ENCODE measurements at places on chromosomes 11 and 22.

DNA sequence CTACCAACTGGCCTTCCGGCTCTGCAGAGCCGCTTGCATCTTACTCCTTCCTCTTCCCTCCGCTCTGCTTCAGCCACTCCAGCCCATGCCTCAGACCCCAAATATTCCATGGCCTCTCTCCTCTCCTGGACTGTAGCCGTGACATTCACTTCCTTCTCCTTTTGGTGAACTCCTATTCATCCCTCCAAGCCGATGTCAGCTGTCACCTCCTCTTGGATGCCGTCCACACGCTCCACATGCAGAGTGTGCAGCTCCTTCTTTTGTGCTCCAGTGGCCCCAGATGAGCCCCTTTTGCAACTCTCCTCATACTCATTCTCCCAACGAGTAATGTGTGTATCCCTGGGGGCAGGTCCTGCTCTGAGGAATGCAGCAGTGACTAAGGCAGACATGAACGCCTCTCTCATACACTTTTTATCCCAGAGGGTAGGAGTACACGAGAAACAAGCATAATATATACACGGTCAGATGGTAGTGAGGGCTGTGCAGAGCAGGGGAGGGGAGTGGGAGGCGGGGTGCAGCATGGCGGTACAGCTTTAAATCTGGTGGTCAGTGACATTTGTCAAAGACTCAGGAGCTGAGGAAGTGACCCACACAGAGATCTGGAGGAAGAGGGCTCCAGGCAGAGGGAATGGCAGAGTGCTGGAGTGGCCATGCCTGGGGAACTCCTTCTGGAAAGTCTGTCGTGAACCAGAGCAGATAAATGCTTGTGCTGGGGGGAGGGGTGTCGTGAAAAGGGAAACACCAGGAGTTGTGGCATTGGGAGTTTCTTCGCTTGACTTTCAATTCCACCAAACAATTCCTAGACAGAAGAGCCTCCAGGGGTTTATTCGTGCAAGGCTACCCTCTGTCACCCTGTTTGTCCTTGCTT is 83.8 kb upstream of the ATXN10 start:
- no peak overlapping the region for H3K4me3 ChIP-seq
- no peak overlapping the region for H3K27ac ChIP-seq
- H3K27me3 ChIP-seq, result peaks cover 5% of the 10 kb centered on the region

DNA sequence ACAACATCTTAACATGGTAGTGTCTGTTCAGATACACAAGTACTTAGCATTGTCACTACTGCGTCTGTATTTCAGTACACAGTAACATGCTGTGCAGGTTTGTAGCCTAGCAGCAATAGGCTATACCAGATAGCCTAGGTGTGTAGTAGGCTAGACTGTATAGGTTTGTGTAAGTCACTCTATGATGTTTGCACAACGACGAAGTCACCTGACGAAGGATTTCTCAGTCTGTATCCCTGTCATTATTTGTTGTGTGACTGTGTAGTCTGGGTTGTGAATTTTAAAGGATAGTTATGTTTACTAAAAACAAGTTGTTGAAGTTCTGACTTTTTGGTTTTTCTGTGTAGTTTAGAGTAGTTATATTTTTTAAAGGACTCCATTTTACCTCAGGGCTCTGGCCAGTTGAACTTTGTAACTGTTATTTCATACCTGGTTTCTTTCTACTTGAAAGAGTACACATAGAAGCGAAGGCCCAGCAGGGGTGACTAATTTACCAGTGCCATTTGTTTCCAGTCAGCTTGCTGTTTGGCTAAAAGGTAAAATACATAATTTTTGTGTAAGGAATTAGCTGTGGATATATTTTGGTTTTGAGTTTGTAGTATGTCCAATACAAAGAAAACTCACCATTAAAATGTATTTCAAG is 72.3 kb downstream of the PPP6R3 start:
- no peaks in the 10 kb centered on the region for H3K27me3 ChIP-seq
- H3K4me1 ChIP-seq, result peaks cover 33% of the 10 kb centered on the region
- H3K36me3 ChIP-seq, result peaks cover 18% of the 10 kb centered on the region
- no peak for DNase-seq
- H3K27ac ChIP-seq, result no peak overlapping the region

DNA sequence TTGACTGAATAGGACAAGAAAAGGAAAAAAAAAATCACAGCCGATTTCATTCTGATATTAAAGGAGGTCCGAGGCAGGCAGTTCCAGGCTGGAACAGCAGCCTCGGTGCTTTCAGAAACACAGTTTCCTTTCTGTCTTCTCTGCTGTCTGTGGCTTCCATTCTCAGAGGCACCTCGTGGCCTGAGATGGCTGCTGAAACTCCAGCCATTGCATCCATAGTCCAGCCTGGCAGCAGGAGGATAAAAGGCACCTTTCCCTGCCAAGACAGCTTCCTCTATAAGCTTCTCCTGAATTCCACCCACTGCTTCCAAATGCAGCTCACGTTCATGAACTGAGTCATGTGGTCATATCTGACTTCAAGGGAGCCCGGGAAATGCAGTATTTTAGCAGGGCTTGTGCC is 390.5 kb downstream of the TBC1D22A start:
- H3K36me3 ChIP-seq, result peaks cover 18% of the 10 kb centered on the region
- H3K27ac ChIP-seq, result no peak overlapping the region
- DNase-seq, result no peak
- no peak overlapping the region for H3K4me3 ChIP-seq
- no peaks in the 10 kb centered on the region for H3K27me3 ChIP-seq

DNA sequence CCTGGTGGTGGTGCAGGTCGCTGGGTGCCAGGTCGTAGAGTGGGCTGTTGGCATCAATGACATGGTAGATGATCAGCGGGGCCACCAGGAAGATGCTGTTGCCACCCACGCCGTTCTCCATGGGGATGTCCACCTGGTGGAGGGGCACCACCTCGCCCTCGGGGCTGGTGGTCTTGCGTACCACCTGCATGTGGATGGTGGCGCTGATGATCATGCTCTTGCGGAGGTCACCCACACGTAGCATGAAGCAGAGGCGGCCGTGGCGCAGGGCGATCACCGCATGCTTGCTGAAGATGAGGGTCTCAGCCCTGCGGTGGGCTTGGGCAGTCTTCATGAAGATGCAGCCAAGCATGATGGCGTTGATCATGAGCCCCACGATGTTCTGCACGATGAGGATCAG is 1.2 kb downstream of the KCNJ11 start:
- DNase-seq, result no peak
- peaks cover 21% of the 10 kb centered on the region for H3K4me1 ChIP-seq
- H3K27ac ChIP-seq, result no peak overlapping the region

DNA sequence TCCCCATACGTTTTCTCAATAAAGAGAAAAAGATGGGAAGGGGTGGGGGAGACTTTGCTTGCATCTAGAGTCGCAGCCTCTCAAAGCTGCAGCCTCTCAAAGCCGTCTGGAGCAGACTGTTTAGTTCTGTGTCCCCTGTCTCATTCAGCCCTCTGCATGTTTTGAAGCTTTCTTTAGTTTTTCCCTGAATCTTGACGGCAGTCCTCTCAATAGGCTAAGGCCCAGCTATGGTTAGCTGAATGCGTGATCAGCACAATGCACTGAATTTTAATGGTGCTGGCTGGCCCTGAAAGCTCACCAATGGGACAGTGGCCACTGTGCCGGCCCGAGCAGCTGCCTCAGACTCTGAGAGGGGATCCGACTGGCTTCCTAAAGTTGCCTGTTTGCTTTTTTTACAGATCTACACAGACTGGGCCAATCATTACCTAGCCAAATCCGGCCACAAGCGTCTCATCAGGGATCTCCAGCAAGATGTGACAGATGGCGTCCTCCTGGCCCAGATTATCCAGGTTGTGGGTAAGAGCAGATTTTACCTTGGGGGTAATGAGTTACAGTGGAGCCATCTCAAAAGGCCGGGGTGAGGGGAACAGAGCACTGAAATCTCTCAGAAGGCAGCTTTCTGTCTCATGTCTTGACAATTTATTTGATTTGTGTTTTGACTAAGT is 119.6 kb downstream of the NAV2 start:
- H3K36me3 ChIP-seq, result peaks cover 2% of the 10 kb centered on the region
- no peaks in the 10 kb centered on the region for H3K4me1 ChIP-seq
- H3K27me3 ChIP-seq, result no peaks in the 10 kb centered on the region
- H3K4me3 ChIP-seq, result no peak overlapping the region
- DNase-seq, result no peak

GRCh38 chr11:279966-280705 is 1.9 kb downstream of the NLRP6 start:
- H3K27ac ChIP-seq, result peak overlapping the region; percentile 53
- H3K4me3 ChIP-seq, result peak overlapping the region; percentile 85
- DNase-seq, result no peak
- peaks cover 26% of the 10 kb centered on the region for H3K4me1 ChIP-seq
- peaks cover 21% of the 10 kb centered on the region for H3K27me3 ChIP-seq
- peaks cover 5% of the 10 kb centered on the region for H3K36me3 ChIP-seq

- no peak overlapping the region for H3K4me3 ChIP-seq
- no peak overlapping the region for H3K27ac ChIP-seq
- peaks cover 2% of the 10 kb centered on the region for H3K36me3 ChIP-seq
- no peaks in the 10 kb centered on the region for H3K4me1 ChIP-seq
These were observed 37.7 kb upstream of the FDX1 start for GRCh38 chr11:110392056-110392455.

DNA sequence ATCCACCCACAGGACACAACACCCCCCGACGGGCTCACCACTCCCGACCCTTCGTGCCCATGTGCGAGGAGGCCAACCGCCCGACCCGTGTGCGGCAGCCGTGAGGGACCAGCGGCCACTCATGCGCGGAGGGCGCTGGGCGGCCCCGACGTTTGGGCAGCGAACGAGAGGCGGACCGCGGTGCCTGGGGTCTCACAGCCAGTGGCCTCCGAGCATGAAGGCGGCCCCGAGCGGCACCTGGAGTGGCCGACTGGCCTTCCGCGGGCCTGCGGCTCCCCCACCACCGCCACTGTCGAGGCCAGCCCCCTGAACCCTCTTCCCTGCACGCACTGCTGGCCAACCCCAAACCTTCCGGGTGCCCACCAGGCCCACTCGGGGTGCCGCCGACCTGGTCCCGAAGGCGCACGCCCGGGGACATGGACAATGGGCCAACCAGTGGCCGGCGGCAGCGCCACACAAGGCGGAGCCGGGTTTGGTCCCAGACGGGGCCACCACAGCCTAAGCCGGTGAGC is 4274.9 kb upstream of the OR11H1 start:
- H3K4me1 ChIP-seq, result no peaks in the 10 kb centered on the region
- no peak overlapping the region for H3K4me3 ChIP-seq
- no peaks in the 10 kb centered on the region for H3K27me3 ChIP-seq
- no peaks in the 10 kb centered on the region for H3K36me3 ChIP-seq
- H3K27ac ChIP-seq, result no peak overlapping the region
- no peak for DNase-seq

- H3K36me3 ChIP-seq, result no peaks in the 10 kb centered on the region
- H3K27ac ChIP-seq, result no peak overlapping the region
- no peaks in the 10 kb centered on the region for H3K4me1 ChIP-seq
- H3K27me3 ChIP-seq, result peaks cover 17% of the 10 kb centered on the region
- no peak for DNase-seq
- H3K4me3 ChIP-seq, result no peak overlapping the region
These were observed 39.9 kb downstream of the CWC15 start for GRCh38 chr11:94933223-94934130.

- H3K27ac ChIP-seq, result no peak overlapping the region
- no peak overlapping the region for H3K4me3 ChIP-seq
- no peak for DNase-seq
- peaks cover 2% of the 10 kb centered on the region for H3K4me1 ChIP-seq
These were observed 150.2 kb downstream of the ARHGAP42 start for GRCh38 chr11:100837311-100837710.

- peaks cover 15% of the 10 kb centered on the region for H3K27me3 ChIP-seq
- no peaks in the 10 kb centered on the region for H3K36me3 ChIP-seq
- H3K27ac ChIP-seq, result no peak overlapping the region
- no peak overlapping the region for H3K4me3 ChIP-seq
These were observed 32.8 kb downstream of the OSBPL5 start for GRCh38 chr11:3132271-3132781.

DNA sequence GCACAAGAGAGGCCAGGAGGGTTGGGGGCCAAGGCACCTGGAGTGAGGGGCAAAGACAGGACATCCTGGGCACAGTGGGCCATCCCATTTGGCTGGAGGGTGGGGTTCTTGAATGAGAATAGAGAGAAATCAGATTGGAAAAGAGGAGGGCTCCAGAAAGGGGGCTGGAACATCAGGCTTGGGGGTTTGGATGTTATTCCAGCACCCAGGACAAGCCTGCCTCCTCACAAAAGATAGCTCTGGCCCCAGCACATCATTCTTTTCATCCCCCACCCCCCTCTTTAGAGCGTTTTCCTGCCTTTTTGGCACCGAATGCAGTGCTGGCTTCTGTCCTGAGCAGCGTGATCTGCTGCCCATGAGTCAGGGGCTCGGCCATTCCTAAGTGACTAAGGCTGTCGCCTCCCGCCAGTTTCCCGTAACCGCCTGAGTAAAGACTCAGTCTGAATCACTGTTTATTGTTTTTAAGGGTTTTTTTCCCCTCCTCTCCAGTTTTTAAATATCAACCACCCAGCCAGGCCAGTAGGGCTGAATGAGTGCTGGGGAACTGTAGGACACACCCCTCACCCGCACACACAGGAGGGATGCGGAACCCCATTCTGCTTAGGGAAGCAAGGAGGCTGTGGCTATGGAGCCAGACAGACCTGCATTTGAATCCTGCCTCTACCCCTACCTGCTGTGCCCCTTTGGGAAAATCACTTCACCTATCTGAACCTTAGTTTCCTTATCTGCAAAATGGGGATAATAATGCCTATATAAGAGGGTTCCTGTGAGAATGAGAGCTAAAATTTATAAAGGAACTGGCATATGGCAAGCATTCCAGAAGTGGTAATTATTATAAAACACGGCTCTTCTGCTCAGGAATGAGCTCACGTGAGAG is 32.4 kb upstream of the NAV2 start:
- no peak overlapping the region for H3K4me3 ChIP-seq
- H3K27me3 ChIP-seq, result peaks cover 8% of the 10 kb centered on the region
- no peaks in the 10 kb centered on the region for H3K36me3 ChIP-seq
- H3K4me1 ChIP-seq, result no peaks in the 10 kb centered on the region
- H3K27ac ChIP-seq, result no peak overlapping the region

DNA sequence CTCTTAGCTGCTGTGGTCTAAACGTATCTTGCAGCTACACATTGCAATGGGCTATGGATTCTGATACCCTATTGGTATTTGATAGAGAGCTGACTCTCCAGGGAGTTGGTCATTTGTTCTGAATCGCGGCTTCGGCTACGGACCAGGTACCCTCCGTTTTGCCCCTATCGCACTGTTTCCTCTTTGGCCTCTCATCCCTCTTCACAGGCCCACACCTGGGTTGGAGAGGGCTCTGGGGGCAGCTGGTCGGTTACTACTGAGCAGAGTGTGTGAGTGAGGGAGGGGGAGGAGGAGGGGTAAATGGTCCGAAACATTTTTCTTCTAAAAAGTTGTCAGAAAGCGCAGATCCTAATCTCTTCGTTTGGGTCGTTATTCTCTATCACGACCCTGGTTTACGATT is 48.8 kb upstream of the HSD17B12 start:
- peaks cover 14% of the 10 kb centered on the region for H3K27me3 ChIP-seq
- DNase-seq, result no peak
- H3K4me1 ChIP-seq, result no peaks in the 10 kb centered on the region
- H3K4me3 ChIP-seq, result no peak overlapping the region
- no peaks in the 10 kb centered on the region for H3K36me3 ChIP-seq
- no peak overlapping the region for H3K27ac ChIP-seq

- H3K27ac ChIP-seq, result peak overlapping the region; percentile 29
- no peaks in the 10 kb centered on the region for H3K36me3 ChIP-seq
- no peak overlapping the region for H3K4me3 ChIP-seq
- DNase-seq, result no peak
- H3K27me3 ChIP-seq, result peaks cover 2% of the 10 kb centered on the region
These were observed 81.5 kb downstream of the NAV2 start for GRCh38 chr11:19794161-19794560.
